Head of caudate nucleus (tissue), 42 donors: ENCODE measurements at places on chromosomes 4 and X.

GRCh38 chrX:119736206-119736764, 22.1 kb upstream of the SOWAHD start:
- DNase-seq: no peak

DNA sequence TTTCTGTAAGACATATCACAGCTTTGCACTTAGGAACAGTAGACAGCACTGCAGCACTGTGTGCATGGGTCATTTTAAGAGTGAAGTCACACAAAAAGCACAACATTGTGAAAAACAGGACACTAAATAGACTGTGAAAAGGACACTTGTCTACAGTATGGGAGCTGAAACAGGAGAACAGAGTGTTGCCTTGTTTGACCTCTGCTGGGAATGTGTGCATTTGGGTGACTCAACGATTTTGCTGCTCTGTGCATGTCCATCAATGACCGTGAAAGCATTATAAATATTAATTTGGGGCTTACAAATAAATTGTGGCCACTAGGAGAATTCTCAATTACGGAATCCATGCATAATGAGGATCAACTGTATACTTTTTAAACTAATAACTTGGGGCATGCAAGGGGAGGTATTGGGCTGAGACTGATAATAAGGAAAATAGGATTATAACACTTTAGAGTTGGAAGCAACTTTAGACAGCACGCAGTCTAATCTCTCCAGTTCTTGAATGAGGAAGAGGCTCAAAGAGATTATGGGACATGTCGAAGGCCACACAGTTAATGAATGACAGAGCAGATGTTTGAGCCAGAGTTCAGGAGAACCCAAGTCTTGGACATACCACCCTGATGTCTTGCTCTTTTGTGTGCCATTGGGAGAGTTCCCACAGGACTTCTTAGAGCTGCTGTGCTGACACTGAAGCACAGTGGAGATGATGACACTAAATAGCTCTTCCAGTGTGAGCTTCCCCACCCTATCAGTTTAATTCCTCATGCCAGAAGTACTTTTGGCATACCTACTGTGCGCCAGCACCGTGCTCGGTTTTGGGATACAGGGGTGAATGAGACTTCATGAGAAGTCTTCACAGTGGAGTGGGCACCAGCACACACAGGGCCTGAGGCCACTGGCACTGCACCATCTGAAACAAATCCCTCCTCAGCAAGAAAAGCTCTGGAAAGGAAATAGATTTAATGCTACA, 79.3 kb downstream of the FRAS1 start:
- no peak for DNase-seq

DNA sequence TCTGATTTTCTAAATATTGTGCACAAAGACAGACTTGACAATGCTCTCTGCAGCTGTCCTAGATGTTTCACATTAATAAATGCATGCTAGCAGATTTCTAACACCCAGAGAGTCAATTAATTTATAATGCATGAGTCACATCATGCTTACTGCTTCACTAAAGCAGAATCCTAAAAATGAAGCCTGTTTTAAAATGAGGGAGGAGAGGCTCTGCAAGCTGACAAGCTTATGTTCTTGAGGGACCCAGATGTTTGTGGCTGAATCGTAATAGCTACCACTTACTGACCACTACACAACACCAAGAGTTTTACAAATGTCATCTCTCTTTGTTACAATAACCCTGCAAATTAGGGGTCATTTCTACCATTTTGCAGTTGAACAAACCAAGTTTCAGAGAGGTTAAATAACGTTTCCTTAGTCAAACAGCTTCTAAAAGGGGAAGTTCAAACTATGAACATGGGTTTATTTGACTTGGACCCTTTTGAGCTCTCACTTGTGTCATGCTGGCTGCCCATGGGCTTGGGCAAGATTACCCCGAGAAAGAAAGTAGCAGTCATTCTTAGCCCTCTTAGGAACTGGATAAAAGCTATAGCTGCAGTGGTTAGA, 262.7 kb upstream of the ETNPPL start:
- no peak for DNase-seq

- no peak for DNase-seq
Measured at GRCh38 chr4:124515591-124515990, 196.9 kb downstream of the ANKRD50 start.

GRCh38 chrX:84165711-84166110, 22.3 kb downstream of the RPS6KA6 start:
- no peak for DNase-seq

DNA sequence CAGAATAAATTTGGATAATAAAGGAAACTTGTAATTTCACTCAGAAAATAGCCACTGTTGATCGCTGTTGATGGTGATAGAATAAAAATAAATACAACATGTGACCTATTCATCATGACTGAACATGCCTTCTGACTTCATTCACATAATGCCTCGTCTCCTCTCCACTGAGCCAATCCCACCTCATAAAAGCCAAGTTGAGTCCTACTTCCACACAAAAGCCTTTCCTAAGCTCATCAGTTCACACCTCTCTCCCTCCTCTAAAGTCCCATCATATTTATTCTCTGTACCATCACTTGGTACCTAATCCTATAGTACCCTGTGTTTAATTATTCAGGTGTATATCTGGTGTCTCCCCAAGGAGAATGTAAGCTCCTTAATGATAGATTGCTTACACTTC, 37.7 kb downstream of the APOO start:
- DNase-seq: no peak

DNA sequence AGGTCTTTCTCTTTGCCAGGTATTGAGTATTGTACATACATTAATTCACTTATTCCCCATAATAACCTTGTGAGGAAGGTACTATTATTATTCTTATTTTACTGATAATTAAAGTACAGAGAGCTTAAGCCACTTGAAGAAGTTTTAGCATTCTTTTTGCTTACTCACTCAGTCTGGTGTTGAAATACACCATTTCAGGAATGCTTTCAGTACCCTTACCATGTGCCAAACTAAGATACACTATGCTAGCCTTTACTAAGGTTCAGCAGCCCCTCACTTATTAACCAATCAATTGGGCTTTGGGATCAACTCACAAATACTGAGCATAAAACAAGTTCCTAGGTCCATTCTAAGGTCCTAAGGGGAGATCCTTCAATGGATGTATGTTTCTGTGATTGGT, 179.0 kb upstream of the FGF13 start:
- DNase-seq: no peak

GRCh38 chr4:74671080-74671698, 123.1 kb downstream of the BTC start:
- DNase-seq: no peak

DNA sequence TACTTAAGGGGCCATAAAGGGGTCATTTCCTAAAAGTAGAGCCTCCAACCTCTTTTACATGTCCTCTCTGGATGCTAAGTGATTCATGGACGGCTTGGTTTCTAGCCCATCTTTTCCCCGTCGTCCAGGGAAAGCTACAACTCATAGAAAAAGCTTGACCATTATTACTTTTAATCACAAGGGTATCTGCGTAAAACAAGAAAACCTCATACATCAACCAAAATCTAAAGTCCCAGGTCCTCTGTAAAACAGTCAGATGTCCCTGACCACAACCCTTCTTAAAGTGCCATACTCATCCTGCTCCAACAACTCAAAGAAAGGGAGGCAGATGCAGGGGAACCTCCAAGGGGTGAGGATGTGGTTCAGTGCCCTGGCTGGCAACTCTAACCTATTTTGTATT, 29.6 kb downstream of the ADGRA3 start:
- no peak for DNase-seq

- no peak for DNase-seq
Measured at GRCh38 chr4:110898290-110898689, 275.4 kb upstream of the PITX2 start.

GRCh38 chr4:16704489-16704888, 194.0 kb downstream of the LDB2 start:
- no peak for DNase-seq

DNA sequence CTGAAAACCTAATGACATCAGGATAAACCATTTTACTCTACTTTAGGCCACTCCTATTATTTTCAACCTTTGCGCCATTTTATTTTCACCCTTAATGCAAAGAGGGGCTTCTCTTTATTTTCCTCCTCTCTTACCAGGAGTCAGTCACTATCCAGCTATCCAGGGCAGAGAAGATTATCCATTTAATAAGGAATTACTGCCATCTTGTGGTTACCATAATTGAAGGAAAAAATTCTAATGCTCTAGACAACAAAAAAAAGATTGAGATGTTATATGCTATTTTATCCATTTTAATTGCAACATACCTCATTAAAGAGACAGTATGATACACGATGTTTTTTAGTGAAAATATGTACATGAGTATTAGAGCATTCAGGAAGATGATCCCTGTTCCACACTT, 514.5 kb upstream of the FAM241A start:
- no peak for DNase-seq

GRCh38 chr4:150005537-150005936, 72.7 kb upstream of the DCLK2 start:
- DNase-seq: no peak

- DNase-seq: no peak
Measured at GRCh38 chrX:55026143-55026542, 4.6 kb downstream of the ALAS2 start.

GRCh38 chrX:150781677-150782076, 88.5 kb downstream of the MTMR1 start:
- no peak for DNase-seq

DNA sequence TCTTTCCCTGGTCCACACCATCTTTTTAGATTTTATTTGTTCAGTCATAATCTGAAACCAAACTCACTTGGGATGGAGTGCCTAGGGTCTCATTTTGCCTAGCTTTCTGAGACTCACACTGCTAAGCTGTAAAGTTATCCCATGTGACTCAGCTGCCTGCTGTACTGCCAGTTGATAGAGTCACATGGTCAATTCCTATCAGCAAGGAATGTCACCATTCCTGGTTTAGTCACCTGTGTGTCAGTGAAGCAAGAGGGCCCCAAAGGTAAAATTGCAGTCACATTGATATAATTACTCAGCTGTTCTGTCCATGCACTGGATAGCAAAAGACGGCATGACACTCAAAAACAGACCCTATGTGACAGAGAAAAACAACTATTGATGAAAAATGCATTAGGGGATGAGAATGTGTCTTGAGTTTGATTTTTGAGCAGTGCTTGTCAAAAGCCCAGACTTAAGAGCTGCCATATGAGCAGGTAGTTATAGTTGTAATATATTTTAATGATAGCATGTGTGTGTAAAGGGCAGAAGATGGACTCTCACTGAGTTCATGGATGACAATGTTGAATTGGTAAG, 413.2 kb downstream of the PPARGC1A start:
- no peak for DNase-seq

DNA sequence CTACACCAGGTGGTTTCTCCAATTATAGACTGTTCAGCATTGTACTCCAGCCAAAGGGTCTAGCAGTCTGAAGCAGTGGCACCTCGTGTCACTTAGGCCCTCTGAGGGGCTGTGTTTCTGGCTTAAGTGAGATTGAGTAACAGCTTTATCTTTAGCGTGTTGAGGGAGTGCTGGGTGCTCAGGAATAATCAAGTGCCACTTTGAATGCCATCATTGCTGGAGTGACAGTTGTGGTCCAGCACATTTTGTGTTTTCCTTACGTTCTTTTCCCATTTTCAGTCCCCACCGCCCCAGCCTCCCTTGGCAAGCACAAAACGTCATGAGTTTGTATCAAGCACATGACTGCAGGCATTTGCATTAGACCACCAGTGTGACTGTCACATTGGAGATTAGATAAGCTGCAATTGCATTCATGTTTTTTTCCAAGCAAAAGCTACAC, 58.7 kb downstream of the FNIP2 start:
- no peak for DNase-seq

GRCh38 chr4:32798471-32799159, 2078.4 kb downstream of the PCDH7 start:
- no peak for DNase-seq

GRCh38 chrX:18389966-18390365, 35.4 kb upstream of the CDKL5 start:
- no peak for DNase-seq

DNA sequence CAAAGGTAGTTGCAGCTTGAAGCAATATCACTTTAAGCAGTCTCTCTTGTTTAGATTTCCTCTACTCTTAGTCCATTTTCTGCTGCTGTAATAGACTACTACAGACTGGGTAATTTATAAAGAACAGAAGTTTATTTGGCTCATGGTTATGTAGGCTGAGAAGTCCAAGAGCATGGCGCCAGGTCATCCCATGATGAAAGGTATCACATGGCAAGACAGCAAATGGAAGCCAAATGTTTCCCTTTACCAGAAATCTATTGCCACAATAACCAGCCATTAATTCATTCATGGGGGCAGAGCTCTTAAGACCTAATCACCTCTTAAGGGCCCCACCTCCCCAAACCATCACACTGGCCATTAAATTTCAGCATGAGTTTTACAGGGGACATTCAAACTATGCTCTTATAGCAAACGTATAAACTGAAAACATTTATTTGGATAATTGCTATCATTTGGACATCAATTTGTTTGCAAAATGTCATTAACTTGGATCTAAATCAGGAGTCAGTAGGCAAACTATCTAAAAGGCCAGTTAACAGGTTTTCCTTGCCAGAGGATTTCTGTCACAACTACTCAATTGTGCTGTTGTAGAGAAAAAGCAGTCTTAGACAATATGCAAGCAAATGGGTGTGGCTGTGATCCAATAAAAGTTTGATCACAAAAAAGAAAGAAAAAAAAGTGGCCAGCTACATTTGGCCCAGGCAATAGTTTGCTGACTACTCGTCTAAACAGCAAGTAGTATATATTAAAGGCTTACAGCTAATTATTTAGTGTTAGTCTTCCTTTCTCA, 75.7 kb upstream of the GUCY1A1 start:
- DNase-seq: no peak

DNA sequence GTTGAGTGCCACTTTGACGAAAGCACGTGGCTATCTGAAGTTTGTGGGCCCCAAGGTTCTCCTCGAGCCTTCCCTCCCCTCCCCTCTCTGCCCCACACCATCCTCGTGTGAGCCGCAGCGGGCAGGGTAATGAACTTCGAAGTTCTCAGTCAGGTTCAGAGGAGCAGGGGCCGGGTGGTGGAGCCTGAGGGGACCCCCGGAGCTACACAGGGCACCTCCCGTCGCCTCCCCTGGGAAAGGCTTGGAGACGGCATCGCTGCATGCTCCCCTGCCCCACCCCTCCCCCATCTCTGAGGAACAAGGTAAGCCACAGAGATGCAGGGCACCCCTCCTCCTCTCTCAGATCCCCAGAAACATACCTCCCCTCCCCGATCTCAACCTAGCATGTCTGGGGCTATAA, 2.8 kb upstream of the NKX1-1 start:
- no peak for DNase-seq

DNA sequence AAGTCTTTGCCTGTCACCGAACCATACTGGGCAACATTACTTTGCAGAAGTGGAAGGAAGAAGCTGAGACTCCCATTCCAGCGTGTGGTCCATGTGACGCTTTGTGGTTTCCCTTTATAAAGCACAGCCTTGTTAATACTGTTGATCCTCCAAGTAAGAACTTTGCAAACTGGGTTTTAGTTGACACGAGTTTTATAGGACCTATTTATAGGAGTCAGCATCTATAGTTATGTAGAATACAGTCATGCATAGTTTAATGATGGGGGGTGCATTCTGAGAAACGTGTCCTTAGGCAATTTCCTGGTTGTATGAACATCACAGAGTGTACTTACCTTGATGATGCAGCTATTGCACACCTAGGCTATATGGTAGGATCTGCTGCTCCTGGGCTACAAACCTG, 1879.4 kb upstream of the TENM3 start:
- DNase-seq: no peak
